ENCODE measurements at places on chromosomes 2 and 18.
A peak's percentile ranks its signal among the peaks of the same experiment; 100 is the strongest.

GRCh38 chr2:176585791-176586190, 316.5 kb downstream of the MTX2 start:
- no peak for DNase-seq

GRCh38 chr2:96505231-96505889, at the start of gene NEURL3:
Gene NEURL3 (minus strand): TSS chr2:96505357. CDS start chr2:96505286, 71 bp downstream.
- no peak for DNase-seq

GRCh38 chr18:13513481-13513880, 212.9 kb downstream of the FAM210A start:
- no peak for DNase-seq

DNA sequence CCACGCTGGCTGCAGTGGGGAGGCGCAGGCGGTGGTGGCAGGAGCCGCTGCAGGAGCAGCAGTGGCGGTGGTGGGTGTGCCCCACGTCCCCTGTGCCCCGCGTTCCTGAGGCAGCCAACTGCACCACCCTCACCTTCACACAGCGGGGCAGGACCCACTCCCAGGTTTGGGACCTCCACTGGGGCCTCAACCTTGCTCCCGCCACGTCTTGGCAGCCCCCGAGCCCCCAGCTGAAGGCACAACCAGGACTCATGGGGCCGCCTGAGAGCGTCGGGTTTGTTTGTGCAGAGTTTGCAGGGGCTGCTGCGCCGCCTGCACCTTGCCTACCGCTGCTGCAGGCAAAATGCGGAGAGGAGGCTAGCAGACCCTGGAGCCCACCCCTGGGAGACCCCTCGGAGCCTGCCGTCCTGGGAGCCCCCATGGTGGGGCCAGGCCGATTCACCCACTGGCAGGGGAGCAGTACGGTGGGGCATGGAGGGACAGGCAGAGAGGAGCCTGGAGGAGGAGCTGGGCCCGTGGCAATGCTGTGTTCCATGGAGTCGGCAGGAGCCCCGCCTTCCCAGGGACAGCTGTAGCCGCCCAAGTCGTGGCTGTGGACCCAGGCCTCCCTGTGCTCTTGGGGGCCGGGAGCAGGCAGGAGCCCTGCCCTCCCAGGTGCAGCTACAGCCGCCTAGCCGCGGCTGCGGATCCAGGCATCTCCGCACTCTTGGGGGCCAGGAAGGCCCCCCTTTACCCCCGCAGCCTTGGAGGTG, 14.7 kb upstream of the EML6 start:
- no peak for DNase-seq

GRCh38 chr2:184057910-184058309, 540.4 kb upstream of the ZNF804A start:
- DNase-seq, result no peak

- no peak for DNase-seq
Observed at GRCh38 chr2:17652681-17653394, 100.8 kb downstream of the SMC6 start.

GRCh38 chr2:152483276-152484063, 148.5 kb downstream of the FMNL2 start:
- DNase-seq, result no peak

- DNase-seq, result no peak
Observed at GRCh38 chr18:50454387-50454988, 79.6 kb downstream of the SKA1 start.

GRCh38 chr18:8283891-8284585, 325.2 kb upstream of the RAB12 start:
- no peak for DNase-seq

- DNase-seq, result no peak
Observed at GRCh38 chr2:232013701-232014353, 52.3 kb downstream of the DIS3L2 start.

GRCh38 chr2:193963472-193964119, 1693.4 kb upstream of the SLC39A10 start:
- DNase-seq, result no peak

- no peak for DNase-seq
Observed at GRCh38 chr2:61493523-61493942, 22.6 kb upstream of the USP34 start.

GRCh38 chr2:232994446-232994845, 18.6 kb downstream of the NGEF start:
- no peak for DNase-seq

DNA sequence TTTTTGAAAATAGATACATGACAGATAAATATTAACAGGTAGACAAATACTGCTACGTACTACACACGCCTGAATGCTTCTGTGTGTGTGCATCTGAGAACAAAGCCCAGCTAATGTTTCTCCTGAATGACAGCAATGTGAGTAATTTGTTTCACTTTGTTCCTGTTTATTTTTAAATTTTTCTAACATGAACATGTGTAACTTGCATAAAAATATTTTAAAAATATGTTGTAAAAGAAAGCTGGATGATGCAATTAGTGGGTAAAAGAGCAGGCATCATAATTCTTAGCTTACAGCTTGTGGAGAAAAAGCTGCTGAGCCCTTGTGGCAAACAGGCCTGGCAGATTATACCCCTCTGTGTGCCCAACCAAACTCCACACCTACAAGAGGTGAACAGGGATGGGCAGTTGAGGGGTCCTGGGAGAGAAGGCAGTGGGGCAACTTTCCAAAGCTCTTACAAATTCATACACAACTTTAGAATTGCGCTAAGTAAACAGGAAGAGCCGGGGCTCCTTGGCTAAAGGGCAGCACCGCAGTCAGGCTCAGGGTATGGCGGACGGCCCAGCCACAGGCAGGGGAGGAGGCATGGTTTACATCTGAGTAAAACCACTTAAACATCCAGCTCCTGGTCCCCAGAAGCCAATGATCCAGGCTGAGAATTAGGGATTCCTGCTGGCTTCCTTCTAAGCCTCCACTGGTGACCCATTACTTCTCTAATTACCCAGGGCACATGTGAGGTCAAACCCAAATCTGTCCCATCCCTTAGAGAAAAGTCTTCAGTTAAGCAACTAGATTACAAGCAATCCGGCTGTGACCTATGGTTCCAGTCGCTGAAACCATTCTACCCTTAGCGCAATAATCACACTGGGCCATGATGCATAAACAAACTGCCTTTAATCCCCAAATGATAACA, 14.0 kb downstream of the PXDN start:
- DNase-seq, result peak; percentile 14

DNA sequence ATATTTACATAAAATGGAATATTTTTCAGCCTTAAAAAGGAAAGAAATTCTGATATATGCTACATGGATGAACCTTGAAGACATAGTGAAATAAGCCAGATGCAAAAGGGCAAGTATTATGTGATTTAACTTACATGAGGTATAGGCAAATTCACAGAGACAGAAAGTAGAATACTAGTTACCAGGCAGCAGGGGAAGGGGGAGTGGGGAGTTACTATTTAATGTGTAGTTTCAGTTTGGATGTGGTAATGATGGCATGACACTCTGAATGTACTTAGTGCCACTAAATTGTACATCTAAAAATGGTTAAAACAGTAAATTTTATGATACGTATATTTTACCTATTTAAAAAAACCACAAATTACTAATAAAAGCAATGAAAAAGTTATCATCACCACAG, 12.1 kb downstream of the METTL4 start:
- DNase-seq, result no peak

- no peak for DNase-seq
Observed at GRCh38 chr2:181995289-181995688, 9.6 kb downstream of the PPP1R1C start.

- no peak for DNase-seq
Observed at GRCh38 chr18:26135548-26135947, 1.9 kb downstream of the PSMA8 start.

GRCh38 chr2:39512941-39513340, 75.9 kb upstream of the MAP4K3 start:
- no peak for DNase-seq

DNA sequence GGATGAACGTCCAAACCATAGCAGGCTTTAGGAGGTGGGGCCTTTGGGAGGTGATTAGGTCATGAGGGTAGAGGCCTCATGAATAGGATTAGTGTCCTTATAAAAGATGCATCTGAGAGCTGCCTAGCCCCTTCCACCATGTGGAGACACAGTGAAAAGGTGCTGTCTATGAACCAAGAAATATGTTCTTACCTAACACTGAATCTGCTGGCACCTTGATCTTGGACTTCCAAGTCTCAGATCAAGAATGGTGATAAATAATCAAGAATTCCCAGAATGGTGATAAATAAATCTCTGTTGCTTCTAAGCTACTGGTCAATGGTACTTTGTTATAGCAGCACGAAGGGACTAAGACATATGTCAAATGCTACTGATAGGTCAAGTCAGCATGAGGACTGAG, 15.1 kb upstream of the DYTN start:
- no peak for DNase-seq

DNA sequence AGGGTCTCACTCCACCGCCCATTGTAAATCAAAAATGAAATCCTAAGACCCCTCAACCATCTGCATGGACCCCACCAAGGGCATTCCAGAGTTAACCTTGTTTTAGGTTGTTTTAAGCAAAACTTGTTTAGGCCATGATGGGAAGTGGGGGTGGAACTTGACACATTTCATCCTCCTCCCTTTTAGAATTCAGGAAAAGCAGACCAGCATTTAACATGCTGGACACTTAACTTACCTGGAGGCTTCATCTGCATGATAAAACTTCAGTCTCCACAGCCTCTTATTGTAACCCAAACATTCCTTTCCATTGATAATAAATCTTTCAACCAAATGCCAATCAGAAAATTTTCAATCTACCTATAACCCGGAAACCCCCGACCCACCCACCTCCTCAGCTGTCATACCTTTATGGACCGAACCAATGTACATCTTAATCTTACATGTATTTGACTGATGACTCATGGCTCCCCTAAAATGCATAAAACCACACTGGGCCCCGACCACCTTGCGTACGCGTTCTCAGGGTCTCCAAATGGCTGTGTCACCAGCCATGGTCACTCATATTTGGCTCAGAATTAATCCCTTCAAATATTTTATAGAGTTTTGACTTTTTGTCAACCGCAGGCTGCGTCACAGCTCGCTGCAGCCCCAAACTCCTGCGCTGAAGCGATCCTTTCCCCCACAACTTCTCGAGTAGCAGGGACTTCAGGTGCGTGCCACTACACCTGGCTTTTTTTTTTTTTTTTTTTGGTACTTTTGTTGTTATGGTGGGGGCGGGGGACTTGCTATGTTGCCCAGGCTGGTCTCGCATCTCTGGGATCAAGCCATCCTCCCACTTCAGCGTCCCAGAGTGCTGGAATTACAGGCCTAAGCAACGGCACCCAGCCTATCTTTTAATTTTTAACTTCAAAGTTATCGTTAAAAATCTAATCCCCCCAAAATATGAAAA, 917 bp downstream of the MPPE1 start:
- DNase-seq, result no peak

- no peak for DNase-seq
Observed at GRCh38 chr2:133579274-133579673, 11.0 kb upstream of the NCKAP5 start.
